ENCODE measurements at places on chromosomes 13 and 19.

GRCh38 chr19:55939206-55939605, 7.1 kb upstream of the NLRP13 start:
- no peak for DNase-seq

- DNase-seq, result no peak
Measured at GRCh38 chr13:31920727-31921100, 110.9 kb upstream of the FRY start.

DNA sequence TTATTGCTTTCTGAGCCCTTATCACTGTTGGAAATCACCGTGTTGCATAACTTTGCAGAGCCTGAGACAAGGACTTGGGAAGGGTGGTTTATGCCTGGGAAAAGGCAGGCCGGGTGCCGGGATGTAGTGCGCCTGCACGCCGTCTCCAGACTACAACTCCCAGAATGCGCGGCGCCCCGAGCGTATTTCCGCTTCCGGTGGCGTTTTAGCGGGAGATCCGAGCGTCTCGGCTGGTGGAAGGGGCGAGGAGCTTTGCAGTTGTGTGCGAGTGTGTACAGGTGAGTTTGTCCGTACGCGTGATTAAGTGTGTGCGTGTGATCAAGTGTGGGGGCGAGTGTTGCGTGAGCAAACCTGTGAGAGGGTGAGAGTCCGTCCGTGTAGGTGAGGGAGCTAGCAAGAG, 75.4 kb downstream of the PEG3 start:
- DNase-seq, result peak; percentile 89

DNA sequence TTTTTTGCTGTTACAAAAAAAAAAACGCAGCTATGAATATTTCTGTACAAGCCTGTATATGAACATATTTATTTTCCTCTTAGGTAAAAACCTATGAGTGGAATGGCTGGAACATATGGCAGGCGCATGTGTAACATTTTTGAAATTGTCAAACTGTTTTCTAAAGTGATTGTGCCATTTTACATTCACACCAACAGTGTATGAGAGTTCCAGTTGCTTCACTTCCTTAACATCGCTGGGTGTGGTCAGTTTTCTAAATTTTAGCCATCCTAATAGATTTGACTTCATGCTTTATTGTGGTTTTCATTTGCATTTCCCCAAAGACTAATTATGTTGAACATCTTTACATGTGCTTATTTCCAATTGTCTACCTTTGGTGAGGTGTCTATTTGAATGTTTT, 306.8 kb downstream of the KCNRG start:
- DNase-seq, result no peak

DNA sequence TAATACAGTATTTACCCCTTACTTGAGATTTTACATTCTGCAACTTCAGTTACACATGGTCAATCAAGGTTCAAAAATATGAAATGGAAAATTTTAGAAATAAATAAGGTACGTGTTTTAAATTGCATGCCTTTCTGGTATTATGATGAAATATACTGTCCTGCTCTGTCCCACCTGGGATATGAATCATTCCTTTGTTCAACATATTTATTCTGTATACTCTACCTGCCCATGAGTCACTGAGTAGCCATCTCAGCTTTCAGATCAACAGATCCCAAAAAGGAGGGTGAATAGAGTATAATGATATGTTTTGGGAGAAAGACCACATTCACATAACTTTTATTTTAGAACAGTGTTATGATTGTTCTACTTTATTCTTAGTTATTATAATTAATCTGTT, 37.8 kb downstream of the STOML3 start:
- no peak for DNase-seq

DNA sequence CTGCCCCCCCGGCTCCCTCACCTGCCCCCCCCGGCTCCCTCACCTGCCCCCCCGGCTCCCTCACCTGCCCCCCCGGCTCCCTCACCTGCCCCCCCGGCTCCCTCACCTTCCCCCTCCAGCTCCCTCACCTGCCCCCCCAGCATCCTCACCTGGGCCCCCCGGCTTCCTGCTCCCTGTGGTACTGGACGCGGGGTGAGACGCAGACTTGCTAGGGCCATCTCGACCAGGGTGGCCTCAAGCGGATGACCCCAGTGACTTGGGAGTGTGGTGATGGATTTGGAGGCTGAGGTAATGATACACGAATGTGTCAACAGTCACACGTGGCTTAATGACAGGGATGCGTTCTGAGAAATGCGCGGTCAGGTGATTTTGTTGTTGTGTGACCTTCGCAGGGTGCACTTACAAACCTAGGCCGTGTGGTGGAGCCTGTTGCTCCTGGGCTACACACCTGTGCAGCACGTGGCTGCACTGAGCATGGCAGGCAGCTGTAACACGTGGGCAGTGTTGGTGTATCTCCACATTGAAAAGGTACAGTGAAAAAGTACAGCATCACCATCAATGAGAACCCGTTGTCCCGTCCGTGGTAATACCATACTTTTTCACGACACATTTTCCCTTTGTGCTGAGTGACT, 197.8 kb downstream of the TEX29 start:
- no peak for DNase-seq

DNA sequence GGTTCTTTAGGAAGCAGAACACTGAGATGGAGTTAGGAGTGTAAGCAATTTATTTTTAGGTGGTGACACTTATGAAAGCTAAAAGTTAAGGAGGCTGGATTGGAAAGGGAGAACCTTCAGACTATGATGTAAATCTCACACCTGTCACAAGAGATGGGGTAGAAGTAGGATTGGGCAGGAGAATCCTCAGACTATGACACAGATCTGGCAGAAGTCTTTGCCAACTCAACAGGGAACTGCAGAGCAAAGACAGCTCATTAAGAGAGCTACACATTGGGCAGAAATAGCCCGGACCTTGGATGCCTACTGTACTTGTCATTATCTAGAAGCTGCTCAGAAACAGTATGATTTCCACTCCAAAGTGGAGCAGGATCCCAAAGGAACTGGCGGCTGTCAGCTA, 134.4 kb downstream of the DNAJC15 start:
- DNase-seq, result no peak

- no peak for DNase-seq
Measured at GRCh38 chr13:44142540-44142867, 231.1 kb upstream of the SERP2 start.

GRCh38 chr13:29624997-29625396, 29.5 kb upstream of the SLC7A1 start:
- no peak for DNase-seq

- DNase-seq, result no peak
Measured at GRCh38 chr13:45180713-45181601, 19.9 kb downstream of the KCTD4 start.

GRCh38 chr19:16217716-16218451, 20.2 kb downstream of the AP1M1 start:
- peak; percentile 34 for DNase-seq

- no peak for DNase-seq
Measured at GRCh38 chr13:64709079-64709478, 2521.1 kb downstream of the PCDH9 start.

DNA sequence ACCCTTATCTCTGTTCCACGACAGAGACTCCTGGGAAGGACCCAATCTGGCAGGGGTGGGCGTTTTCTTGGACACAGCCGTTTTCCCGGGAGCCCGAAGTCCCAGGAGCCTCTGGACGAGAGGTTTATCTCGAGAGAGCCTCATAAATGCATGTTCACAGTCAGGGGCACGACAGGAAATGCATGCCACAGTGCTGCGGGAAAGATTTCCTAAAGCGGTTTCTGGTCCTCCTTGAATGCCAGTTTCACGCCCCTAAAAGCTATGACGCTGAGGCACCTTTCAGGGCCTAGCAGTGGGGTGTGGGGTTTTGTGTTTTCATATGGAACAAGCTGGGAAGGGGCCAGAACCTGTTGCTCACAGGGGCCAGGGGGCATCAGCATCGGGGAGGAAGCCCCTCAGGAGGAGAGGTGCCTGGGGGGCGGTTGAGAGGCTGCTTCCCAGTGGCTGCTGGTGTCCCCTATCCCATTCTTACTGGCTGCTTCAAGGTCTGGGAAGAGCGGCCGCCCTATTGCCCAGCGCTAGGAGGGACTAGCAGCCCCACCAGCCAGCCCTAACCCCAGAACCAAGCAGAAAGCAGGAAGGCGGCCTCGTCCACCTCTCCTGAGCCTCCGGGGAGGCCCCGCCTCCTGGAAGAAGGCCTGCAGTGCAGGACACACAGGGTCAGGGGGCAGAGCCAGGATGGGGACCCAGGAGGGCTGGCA, 157.0 kb downstream of the KDM4B start:
- DNase-seq, result no peak

- peak; percentile 18 for DNase-seq
Measured at GRCh38 chr13:20401931-20402856, 123.5 kb downstream of the CRYL1 start.

- DNase-seq, result no peak
Measured at GRCh38 chr13:88937384-88937783, 1266.2 kb downstream of the SLITRK5 start.

- peak; percentile 39 for DNase-seq
Measured at GRCh38 chr19:493391-494170, 2.7 kb upstream of the MADCAM1 start.

DNA sequence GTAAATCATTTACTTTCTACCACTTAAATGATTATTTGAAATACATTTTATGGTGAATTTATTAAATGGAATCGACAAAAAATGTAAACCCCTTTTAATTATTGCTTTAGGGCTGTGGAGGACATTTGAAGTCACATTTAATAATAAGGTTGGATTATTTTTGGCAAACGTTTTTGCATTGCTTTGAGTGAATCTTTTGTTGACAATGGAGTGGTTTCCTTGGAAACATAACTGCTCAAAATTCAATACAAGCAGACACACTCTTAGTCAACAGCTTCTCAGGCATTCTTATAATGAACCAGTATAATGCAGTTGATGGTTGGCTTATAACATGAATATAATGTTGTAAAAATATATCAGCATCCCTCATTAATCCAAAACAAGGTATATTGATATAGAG, 104.7 kb downstream of the DCLK1 start:
- no peak for DNase-seq

DNA sequence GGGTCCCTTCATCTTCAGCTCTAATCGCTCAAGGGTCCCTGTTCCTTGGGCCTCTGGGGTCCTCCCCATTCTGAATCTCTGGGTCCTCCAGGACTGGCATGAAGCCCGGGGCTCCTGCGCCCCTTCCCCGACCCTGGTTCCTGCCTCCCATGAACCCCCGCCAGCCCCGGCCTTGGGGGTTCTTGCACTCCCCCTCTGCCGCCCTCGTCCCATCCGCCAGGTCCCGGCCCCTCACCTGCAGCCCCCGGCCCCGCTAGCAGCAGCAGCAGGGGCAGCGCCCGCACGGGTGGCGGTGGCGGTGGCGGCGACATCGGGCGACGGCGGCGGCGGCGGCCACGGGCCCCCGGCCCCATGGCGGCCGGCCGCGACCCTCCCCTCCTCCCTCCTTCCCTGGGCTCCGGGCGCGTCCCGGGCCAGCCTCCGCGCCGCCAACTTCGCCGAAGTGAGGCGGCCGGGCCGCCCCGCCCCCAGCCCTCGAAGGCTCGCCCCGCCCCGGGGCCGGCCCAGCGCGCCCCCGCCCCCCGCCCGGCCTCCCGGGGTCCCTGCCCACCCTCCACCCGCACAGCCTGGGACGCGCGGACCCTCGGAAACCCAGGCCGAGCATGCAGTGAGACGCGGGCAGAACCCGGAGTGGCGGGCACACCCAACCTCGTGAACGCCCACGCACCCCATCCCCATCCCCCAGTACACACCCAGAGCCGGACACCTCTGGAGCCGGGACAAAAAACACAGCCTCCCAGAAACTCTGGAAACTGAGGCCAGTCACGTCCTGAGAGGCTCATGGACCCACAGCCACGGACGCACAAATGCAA, at the start of gene NOTCH3:
NOTCH3 (minus strand) TSS at position 443 of the 812 bp plus-strand sequence; CDS start at position 353, 90 bp downstream.
- DNase-seq, result no peak

- no peak for DNase-seq
Measured at GRCh38 chr19:33697766-33698165, 76.0 kb downstream of the CHST8 start.

DNA sequence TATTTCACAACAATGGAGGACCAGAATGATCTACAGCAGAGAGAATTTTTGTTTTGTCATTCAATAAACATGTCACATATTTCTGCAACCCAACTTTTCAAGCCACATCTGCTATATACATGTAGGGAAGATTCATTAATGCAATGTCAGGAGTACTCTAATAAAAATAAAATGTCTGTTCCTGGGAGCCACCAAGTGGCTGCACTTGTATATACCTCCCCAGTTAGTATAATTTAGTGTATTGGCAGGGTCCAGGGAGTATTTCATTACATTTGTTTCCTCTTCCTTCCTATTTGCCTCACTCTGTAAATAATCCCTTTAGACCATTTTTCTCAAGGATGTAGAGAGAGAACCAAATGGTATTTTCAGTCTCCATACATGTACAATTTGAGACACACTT, 1169.0 kb downstream of the DIAPH3 start:
- no peak for DNase-seq

DNA sequence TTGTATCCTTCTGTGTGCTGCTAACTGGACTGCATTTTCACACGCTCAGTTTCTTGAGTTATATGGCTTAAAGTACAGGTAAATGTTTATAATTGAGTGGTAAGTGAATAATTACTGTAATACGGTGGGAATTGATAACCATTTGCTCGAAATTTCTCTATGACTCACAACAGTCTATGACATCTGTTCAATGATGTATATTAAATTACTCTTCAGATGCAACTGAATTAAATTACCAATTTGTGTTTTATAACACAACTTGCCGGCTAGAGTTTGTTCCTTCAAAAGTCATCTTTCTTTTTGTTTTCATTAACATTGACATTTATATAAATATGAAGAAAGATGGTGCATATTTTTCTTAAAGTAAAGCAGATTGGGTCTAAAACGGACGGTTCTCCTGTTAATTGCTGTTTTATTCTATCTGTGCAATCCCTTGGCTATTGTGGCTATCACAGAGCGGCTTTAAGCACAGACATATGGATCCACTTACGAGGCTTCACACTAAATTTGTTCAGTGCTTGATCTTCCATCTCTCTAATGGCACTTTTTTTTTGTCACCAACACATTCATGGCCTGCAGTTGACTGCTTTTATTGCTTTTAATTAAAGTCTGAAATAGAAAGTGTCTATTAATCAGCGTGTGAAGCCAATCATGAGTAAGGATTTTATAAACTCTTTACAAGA, 1291.6 kb upstream of the SLC10A2 start:
- no peak for DNase-seq

DNA sequence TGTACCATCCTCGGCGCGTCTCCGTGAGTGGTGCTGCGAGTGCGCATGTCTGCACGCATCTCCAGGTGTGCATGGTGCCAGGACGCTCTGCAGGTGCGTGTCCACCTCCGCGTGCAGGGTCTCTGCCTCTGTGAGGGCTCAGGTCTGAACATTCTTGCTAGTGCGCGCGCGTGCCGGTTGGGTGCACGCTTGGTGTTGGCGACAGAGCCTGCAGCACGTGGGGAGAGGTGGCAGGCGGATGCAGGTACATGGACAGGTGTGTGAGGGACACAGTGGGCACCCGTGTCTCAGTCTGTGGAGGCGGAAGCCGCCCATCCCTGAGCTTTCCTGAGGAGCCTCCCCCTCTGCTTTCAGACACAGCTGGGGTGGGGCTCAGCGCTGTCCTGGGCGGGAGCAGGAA, 4.9 kb upstream of the OR10H2 start:
- DNase-seq, result no peak

- DNase-seq, result peak; percentile 70
Measured at GRCh38 chr19:1001538-1002166, 1.4 kb downstream of the GRIN3B start.

GRCh38 chr13:106197496-106197895, 338.0 kb downstream of the EFNB2 start:
- DNase-seq, result no peak

Data from upper lobe of left lung (tissue), 6 donors.